ENCODE measurements at places on chromosomes 2 and 18.

DNA sequence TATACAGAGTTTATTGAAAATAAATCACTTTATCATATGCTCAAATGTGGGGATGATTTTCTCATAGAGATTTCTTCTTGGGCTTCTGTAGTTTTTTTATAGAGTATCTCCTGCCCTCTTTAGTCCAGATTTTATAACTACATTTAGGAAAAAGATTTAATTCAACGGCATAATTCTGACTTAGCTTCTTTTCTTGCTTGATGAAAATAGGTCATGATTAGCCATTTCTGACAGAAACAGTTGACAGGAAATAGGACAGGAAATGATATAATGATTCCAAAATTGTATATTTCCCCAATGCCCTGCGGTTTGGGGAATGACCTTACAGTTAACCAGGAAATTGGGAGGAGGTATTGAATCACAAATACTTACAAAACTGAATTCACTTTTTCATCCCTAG, 1531.9 kb upstream of the ACVR2A start:
- no peak for DNase-seq

GRCh38 chr2:237614151-237614720, 13.2 kb upstream of the LRRFIP1 start:
- DNase-seq, result no peak

- DNase-seq, result no peak
These were observed 82.9 kb downstream of the NUP35 start for GRCh38 chr2:183207110-183207509.

DNA sequence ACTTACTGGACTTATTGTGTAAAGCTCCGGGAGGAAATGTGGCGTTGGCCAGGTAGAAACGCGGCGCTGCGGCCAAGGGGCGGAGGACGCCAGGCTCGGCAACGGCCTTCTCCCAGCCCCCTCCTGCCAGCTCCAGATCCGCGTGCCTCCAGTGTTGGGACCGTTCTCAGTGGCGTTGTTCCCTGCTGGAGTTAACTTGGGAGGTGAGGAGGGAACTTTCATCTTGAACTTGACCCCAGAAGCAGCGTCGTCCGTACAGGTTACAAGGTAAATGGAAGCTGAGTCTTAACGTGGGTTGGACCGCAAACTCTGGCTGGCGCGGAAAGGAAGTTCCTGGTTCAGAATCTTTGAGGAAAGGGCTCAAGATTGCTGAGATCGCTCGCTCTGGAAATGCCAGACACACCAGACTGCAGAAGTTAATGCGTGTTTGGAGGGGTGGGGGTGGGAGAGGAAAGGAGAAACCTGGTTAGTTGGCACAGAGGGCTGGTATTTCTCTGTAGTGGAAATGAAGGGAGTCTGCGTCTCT, 1.3 kb downstream of the TANC1 start:
- no peak for DNase-seq

DNA sequence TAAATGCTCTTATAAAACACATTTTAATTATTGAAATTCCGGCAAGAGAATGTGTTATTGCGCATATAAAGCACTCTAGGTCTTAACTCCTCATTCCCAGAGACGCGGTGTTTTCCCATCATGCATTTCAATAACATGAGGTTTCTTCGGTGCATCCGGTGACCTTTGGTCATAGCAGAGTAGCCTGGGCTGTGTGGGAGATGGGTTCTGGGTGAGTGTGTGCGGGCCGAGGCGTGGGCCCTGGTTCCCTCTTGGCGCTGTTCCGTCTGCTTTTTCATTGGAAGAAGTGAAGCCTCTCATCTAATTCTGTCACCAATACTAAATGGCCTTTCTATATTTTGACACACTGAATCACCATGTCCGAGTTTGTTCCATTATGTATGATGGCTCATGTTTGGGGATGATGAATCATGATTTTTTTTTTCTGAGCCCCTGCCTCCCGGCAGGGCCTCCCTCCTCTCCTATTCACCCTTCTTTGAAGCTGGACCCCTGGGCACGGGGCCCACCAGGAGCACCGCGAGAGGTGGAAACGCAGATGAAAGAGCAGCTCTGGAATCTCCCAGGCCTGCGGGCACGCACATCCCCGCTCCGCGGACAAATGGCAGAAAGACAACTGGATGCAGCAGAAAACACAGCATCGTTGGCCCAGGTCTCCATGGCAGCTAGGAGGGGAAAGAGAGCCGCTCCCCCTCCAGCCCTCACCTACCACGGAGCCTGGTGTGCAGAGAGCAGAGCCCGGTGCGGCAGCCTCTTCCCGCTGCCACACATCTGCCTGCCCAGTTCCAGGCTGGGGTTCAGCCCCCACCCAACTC, 85.8 kb upstream of the HPCAL1 start:
- DNase-seq, result no peak

- DNase-seq, result no peak
These were observed 58.6 kb upstream of the OSR1 start for GRCh38 chr2:19416784-19417684.

DNA sequence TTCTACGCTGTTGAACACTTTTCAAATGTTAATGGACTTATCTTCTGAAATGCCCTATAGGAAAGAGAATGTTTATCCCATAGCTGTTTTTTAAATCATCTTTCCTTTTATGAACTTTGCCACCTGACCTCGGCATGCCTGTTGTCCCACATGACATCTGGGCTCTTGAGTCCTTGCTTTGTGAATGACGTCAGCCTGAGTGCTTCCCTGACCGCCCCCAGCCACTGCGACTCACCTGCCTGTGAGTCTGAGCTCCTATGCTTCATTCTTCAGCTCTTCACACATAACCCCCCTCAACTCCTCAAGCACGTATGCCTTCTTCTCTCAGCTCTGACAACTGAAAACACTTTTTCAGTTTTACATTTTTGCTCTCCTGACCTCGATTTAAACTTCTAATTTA, 166.8 kb downstream of the DCDC2C start:
- DNase-seq, result no peak

- no peak for DNase-seq
These were observed 6.9 kb downstream of the HSBP1L1 start for GRCh38 chr18:79971211-79971952.

- DNase-seq, result no peak
These were observed 258.6 kb downstream of the TNS1 start for GRCh38 chr2:217743966-217744761.

DNA sequence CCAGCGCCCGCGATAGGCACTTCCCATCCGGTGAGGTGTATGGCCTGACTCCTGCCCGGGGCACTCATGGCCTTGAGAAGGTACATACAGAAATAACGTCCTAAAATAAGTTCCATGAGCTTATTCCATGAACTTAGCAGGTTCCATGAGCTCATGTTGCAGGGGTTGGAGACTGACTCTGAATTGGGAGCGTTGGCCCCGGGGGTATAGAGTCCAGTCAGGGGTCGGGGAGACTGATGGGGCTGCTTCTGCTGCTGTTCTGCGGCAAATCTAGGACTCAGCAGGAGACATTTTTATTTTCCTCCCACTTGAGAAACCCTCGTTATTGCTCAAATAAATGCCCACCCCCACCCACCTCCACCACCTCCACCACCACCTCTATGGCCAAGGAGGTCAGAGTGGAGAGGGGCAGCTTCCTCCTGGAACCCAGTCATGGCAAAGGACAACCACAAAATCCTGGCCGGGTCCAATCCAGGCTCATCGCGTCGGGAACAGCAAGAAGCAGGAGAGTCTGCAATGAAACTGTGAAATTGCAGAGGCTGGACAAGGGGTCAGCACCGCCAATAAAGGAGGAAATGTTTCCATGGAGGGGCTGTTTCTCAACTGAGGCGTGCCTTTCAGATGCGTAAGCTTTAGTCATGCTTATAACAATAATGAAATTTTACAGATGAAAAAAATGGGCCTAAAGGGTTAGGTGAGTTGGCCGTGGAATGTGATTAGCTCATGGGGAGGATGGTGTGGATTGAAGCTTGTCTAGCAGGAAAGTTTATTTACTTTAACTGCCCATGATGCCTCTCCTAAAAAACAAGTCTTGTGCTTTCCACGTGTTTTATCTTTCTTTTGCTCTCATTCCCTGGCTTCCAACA, 136.6 kb upstream of the ALKAL2 start:
- DNase-seq, result no peak

DNA sequence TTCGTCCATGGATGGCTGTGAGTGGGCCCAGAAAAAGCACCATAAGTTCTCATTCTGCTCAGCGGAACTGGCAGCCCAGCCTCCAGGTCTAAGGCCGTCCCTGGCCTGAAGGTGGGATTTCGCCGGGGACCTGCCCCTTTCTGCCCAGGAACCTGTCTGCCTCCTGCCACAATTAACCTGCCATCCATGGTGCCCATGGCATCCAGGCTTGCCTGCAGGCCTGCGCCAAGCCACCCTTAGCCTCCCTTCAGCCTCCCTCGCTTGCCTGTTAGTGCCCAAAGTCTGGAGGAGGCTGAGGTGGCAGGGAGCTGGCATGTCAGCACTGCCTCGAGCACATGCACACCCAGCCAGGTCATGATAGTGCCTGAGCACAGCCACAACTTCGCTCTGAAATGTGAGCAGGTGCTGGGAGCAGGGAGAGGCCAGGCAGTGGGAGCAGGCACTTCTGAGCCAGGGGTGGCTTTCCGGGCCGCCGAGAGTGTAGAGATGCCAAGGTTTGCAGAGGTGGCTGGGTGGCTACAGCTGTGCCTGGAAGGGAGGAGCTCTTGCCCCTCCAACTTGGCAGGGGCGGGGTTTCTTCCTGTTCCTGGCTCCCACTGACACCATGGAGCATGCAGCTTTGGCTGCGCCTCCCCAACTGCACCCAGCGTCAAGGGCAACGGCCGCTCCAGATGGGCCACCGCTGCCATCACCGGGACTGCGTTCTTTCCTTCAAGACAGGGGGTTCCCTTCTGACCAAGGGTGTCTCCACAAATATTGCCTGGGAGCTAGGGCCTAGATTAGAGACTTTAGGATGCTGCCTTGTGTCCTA, 648.9 kb upstream of the VRK2 start:
- DNase-seq, result no peak

DNA sequence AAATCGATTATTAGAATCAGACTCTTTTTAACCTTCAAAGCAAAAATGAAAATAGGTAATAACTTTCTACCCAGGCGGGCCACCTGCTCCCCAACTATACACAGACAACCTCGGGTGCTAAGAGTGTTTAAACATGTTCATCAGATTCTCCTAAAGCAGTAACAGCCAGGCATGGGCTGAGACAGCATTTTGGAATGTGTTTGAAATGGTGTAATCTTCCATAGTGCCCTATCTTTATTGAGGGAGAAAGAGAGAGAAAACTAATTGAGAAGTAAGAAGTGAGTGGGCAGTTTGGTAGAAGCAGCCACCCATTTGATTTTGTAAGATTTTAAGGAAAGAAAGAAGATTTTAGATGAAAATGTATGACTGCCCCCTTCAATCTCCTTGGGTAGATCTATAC, 196.1 kb upstream of the CTAGE1 start:
- DNase-seq, result no peak

- no peak for DNase-seq
These were observed 119.9 kb upstream of the TEX51 start for GRCh38 chr2:126778561-126779501.

DNA sequence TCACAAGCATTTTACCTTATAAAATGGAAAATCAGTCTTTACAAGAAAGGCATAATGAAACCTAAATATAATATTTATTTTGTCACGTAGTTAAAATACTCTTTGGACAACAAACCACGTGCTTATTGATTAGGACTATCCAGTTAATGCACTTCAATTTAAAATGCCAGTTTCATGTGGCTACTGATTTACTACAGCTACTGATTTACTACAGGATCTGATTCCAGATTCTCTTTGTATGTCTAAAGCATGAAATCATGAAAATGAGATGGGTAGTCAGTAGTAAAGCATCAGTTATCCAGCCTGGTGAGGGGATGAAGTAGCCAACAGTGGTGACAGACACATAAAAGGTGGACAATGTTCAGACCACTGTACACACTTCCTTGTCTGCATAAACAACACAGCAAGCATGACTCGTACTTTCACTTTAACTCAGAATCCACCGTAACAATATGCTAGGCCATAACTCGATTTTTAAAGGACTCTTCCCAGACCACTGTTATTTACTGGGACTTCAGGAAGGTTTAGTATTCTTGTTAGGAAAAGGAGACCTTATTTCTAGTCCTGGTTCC, 24.9 kb downstream of the ACAA2 start:
- DNase-seq, result no peak

GRCh38 chr2:48750128-48750739, 5.3 kb downstream of the LHCGR start:
- DNase-seq, result peak; percentile 52

DNA sequence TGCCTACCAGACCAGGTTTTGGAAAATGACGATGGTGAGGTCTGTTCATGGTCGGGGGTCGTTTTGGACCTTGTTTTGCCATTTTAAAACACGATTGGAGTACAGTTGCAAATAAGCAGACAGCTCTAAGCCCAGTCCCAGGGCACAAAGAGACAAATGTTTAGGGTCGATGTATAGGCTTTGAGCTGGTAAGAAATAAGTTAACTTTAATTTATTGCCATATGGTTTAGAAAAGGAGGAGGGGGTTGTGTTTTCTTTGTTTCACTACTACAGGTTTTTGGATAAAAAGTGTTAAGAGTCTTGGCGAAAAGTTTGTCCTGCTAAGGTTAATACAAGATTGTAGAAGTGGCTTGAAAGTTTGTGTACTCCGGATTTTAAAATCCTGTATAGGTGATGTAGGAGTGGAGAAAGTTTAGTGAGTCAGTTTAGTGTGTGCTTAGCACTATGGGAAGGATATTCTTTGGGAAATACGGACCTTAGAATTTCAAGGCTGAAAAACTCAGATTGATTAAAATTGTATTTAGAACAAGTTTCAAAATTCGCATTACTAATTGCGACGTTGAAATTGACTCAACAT, 1.3 kb downstream of the KCMF1 start:
- no peak for DNase-seq

- no peak for DNase-seq
These were observed 73.5 kb downstream of the KCNF1 start for GRCh38 chr2:10985260-10985659.

DNA sequence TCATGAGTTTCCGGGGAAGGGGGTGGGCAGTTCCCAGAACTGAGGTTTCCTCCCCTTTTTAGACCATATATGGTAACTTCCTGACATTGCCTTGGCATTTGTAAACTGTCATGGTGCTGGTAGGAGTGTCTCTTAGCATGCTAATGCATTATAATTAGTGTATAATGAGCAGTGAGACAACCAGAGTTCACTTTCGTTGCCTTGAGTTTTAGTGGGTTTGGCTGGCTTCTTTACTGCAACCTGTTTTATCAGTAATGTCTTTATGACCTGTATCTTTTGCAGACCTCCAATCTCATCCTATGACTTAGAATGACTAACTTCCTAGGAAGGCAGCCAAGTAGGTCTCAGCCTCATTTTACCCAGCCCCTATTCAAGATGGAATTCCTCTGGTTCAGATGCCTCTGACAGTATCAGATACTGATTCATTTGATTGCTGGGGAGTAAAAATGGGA, 447.3 kb downstream of the XIRP2 start:
- DNase-seq, result no peak

DNA sequence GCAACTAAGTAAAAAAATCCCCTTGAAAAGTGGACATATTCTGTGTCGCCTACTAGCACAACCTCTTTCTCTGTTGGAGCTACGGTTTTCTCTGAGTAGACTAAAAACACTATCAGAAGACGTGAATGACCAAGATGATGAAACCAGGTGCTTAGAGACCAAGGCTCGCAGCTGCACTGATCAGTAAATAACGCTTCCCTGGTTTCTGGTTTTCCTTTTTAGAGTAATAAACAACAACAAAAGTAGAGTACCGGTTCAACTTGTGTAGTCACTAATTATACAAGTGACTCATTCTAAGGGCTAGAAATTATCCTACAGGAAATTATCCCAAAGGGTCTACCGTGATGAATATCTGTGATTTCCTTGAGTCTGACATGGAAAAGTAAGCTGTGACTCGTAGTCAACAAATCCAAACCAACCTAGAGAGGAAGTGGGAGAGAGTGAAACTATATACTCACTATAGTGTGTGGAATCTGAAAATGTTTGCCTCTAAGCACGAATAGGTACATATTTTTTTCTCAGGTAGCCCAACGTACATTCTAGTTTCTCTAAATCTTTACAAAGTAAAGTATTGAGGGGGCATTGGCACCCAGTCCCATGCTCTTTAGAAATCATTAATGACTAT, 17.8 kb downstream of the RASGRP3 start:
- DNase-seq, result peak; percentile 41

Data from RPMI8226 (cell line).